Left ventricle myocardium superior (tissue), 1 donor: ENCODE measurements at places on chromosomes 1 and 21. TPM values are rescaled to one million over a fixed set of nuclear protein-coding genes. Genes with fewer than 3 reads are reported as not detected.

The SCAMP3 gene
- total RNA-seq, result 62.7 TPM

The KCNJ6 gene
- total RNA-seq, result not detected

- DNase-seq, result no peak
These were observed 48.5 kb upstream of the SAMD13 start for GRCh38 chr1:84253036-84253435.

DNA sequence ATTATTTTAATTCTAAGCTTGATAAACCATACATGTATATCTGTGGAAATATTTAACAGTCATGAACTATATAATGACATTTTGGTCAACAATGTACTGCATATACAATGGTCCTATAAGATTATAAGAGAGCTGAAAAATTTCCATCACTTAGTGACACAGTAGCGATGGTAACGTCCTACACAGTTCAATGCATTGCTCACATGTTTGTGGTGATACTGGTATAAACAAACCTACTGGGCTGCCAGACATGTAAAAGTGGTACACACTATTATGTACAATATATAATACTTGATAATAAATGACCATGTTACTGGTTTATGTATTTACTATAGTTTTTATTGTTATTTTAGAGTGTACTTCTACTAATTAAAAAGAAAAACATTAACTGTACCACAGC is 841.9 kb downstream of the LTN1 start:
- DNase-seq, result no peak

The SLAMF8 gene
- total RNA-seq, result 2.4 TPM

DNA sequence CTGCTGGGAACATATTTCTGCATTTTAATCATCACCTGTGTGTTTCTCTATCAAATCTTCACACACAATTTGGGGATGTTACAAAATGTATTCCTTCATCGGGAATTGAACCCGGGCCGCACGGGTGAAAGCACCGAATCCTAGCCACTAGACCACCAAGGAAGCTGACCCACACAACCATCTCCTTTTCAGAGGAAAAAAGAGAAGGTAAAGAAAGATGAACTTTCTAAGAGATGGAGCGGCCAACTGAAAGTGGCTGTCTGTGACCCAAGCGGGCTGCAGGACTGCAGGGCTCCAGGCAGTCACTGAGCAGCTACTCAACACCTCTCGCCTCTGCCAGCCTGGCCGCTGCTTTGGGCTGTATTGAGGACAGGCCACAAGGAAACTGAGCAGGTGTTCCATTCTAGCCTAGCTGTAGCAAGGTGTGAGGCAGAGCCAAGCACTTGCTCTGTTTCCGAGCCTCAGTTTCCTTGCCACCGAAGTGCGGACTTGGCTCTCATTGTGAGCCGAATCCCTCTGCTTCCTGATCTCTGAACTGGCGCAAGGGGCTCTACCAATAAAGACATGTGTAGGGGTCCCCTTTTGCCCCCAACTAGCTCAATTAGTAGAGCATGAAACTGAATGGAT is 156.9 kb upstream of the NBPF11 start:
- no peak for DNase-seq

The TACSTD2 gene
- 0.25 TPM for total RNA-seq

DNA sequence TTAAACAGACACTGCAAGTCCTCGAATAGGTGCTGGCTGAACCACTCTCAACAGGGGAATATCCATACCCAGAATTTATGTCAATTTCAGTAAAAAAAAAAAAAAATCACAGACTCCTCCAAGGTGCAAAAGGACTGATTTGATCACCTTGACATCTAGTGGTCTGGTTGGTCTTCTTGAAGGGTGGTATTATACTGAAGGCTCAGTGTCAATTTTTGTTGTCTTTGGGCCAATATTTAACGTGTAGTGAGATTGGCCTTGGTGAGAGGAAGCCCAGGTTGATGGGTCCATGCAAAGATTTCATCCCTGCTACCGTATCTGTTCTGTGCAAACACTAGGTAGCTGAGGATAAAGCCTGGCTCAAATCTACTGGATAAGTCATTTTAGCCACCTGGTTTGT is 4.0 kb upstream of the GBP5 start:
- no peak for DNase-seq

The TRIM63 gene
- total RNA-seq, result 207 TPM

DNA sequence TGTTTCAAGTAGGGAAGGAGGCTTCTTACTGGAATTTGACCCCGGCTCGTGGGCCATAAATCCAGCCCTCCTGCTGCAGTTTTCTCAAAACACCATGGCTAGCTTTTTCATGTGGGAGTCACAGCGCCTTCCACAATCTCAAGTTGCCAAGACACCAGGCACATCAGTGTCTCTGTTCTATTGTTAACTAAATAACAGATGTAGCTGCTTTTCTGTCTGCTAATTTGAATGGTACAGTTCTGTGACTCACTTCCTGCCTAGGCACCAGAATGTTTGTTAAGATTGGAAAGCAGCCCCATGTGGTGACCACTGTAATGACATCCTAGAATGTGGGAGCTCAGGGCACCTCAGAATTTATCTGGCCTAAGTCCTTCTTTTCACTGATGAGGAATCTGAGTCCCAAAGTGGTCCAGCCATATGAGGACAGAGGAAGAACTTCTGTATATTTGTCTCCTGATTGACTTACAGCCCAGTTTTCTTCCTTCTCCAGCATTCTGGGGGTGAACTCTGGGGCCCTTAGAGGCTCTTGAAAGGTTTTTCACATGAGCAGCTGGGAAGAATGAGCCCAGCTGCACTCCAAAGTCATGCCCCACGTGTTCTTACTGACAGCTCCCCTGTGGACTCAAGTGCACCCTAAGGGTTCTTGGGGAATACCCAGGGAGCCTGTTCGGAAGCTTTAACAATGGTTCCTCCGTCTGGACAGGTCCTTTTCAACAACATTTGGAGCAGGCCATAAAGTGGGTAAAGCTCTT is 27.5 kb downstream of the TRIM45 start:
- DNase-seq, result no peak

- peak; percentile 34 for DNase-seq
These were observed 7.7 kb downstream of the CACNA1E start for GRCh38 chr1:181490740-181491712.

DNA sequence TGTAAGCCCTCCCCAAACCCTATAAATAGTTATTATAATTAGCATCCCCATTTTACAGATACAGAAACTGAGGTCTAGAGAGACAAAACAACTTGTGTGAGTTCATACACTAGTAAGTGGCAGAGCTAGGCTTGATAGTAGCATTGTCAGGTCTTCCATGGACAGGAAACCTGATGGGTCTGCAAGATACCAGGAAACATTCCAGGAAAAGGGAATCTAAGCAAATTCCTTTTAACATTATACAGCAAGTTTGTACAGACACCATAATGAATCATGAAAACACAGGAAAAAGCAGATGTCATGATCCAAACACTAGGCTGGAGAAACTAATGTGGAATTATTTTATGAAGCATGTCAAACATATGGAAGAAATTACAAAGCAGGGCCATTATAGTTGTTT is 89.1 kb upstream of the KCNK2 start:
- no peak for DNase-seq

DNA sequence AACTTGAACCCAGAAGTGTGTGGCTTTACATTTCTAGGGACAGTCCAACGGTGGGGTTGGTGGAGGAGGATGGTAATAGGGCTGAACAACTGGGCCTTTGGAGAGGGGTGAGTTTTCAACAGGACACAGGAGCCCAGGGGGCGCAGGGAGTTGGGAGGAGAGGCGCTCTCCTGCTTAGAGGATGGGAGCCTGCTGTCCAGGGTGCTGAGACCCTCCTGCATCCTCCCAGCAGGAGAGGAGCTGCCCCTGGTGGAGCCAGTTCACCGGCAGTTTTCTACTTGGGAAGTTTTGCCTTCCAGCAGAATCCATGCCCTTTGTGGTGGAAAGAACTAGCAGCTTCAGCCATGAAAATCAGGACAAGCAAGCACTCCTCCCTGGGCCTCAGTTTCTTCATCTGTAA is 8.6 kb downstream of the KCNC4 start:
- no peak for DNase-seq

The EYA3 gene
- total RNA-seq, result 21.1 TPM

The ARHGAP30 gene
- total RNA-seq, result 3.7 TPM

- no peak for DNase-seq
These were observed 3.7 kb downstream of the FBXO42 start for GRCh38 chr1:16348414-16349182.

DNA sequence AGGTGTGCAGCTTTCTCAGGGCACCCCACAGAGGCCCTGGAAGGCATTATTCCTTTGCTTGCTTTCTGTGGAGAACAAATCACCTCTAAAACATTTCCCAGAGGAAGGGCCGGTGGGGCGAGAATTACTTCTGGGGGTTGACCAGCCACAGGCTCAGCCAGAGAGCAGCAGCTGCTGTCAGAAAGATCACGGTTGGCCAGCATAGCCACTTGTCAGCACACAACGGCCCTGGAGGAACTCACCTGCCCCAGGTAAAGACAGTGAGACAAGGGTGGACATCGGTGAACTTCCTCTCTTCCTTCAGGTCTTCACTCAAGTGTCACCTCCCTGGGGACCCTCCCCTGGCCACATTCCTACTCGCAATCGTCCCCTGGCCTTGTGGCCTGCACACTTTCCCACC is 69.5 kb upstream of the CLDN14 start:
- no peak for DNase-seq

The SPOCD1 gene
- total RNA-seq, result not detected

The RORC gene
- 13.0 TPM for total RNA-seq

DNA sequence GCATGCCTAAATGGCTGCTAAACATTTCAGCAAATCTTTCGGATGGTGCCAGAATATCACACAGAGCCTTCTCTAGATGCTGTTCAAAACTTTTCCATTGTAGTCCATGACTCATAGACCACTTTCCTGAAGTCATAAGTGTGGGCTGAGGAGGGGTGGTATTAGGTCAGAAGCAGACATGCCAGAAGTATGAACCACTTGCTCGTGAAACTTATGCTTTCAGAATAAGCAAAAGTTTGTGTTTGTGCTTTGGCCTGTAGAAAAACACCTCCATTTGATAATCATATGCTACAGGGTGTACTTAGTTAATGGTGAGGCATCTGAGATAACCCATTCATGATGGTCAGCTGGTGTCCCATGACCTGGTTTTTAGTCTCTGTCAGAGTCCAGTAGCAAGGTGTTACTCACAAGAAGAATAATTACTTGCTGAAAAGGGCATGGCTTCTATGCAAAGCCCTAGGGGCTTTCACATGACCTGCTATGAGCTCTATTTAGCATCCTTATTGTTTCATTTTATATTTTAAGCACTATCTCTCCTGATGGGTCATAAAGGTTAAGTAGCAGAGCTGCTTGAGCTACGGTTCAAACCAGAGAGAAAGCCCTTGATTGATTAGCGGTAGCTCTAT is 183.1 kb upstream of the IVNS1ABP start:
- no peak for DNase-seq

GRCh38 chr1:28091043-28091781 is 2.8 kb upstream of the EYA3 start:
- peak; percentile 75 for DNase-seq

The NAXE gene
- total RNA-seq, result 123 TPM

The ARHGEF11 gene
- 28.8 TPM for total RNA-seq

The FCGR3A gene
- 19.9 TPM for total RNA-seq

DNA sequence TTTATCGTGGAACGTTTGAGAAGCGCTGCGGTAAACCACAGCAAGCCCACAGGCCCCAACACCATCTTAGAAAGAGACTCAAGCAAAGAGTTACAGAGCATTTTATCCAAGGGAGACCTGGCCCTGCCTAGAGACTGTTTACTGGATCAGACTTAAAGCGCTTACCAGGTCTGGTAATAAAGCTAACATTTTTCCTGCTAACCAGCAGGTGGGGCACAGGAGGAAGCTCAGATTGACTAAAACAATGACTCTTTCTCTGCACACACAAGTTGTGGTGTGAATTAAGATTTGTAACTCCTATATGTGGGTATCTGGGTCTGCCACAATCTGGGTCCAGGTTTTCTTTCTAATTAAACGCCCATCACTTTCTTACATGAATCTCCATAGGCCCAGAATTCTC is 136.5 kb upstream of the ETS2 start:
- DNase-seq, result no peak

The MAGI3 gene
- total RNA-seq, result 5.8 TPM

DNA sequence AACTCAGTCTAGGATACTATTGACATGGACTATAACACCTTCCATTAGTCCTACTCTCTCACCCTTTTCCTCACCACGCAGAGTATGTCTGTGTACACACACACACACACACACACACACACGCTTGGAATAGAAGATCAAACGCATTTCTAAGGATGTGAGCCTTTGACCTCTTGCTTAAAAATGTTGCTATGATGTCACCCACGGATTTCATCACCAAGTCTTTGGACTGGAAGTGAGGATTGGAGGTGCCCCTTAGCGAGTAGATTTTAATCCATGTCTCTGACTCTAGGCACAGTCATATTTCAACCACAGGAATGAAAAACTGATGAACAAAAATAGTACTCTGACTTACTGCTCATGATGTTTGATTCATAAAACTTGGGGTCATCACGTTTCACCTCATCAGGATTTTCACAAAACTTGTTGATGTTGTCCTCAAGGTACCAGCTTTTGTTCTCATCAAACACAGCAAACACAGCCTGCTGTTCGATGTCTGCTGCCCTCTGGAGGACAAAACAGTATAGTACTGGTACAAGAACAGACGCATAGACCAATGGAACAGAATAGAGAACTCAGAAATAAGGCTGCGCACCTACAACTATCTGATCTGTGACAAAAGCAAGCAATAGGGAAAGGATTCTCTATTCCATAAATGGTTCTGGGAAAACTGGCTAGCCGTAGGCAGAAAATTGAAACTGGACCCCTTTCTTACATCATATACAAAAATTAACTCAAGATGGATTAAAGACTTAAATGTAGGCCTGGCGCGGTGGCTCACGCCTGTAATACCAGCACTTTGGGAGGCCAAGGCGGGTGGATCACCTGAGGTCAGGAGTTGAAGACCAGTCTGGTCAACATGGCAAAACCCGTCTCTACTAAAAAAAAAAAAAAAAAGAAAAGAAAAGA is 39.9 kb downstream of the F5 start:
- peak; percentile 26 for DNase-seq

DNA sequence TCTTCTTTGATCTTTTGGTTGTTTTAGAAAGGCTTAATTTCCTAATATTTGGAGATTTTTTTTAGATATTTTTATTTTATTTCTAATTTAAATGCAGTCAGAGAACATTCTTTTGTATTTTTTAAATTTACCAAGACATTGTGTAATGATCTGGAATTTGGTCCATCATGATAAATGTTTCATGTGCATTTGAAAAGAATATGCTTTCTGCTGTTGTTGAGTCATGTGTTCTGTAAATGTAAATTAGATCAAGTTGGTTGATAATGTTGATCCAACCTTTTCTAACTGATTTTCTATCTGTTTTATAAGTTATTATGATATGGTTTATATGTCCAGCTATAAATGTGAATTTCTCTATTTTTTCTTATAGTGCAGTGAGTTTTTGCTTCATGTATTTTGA is 19.8 kb downstream of the UTS2 start:
- no peak for DNase-seq
